ENCODE measurements at places on chromosomes 2 and 18.
A peak's percentile ranks its signal among the peaks of the same experiment; 100 is the strongest.

DNA sequence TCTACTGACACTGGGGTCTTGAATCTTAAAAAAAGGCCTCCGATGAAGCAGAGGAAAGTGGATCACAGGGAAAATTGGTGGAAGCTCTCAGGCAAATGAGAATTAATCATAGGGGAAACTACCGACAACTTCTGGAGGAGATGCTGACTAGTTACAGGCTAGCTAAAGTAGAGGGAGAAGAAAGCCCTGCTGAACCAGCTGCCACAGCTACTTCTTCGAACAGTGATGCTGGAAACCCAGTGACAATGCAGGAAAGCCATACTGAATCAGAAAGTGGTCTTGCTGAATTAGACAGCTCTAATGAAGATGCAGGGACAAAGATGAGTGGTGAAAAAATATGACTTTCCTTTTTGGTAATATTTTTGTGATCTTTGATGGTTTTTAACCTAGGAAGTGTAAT is 44.9 kb upstream of the SLC3A1 start:
- no peak for DNase-seq

GRCh38 chr2:161085149-161085548 is 75.1 kb upstream of the TANK start:
- no peak for DNase-seq

DNA sequence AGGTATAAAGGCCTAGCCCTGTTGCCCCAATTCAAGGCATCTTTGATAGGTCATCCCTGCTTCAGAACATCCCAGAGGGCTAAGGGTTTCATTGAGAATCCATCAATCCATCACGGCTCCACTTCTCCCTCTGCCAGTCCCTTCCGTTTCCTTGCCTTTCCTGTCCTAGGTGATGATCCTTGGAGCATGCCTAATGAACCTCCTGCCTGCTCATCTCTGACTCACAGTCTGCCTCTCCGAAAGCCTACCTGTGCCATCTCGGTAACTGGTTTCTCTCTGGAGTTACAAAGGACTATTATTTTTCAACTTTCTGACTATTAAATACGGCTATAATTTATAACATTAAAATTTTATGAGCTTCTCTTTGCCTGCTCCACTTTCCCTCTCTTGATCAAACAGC is 36.7 kb upstream of the OSBPL6 start:
- DNase-seq = no peak

DNA sequence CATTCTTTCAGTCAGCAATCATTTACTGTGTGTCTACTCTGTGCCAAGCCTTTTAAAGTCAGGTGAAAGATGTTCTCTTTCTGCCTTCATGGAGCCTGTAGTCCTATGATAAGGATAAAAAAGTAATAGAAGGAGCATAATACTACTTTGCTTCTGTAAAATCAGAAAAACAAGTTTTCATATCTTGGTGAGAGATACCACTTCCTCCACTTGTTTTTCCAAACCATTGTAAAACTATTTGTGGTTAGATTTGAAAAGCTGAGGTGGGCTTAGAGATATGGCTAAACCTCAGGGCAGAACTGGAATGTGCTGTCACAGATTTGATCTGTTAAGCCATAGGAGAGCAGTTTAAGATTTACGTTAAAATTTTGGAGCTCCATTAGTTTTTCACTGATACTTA is 104.7 kb upstream of the FAM117B start:
- DNase-seq = no peak

- no peak for DNase-seq
Observed at GRCh38 chr2:28449488-28450395, 46.1 kb upstream of the PLB1 start.

DNA sequence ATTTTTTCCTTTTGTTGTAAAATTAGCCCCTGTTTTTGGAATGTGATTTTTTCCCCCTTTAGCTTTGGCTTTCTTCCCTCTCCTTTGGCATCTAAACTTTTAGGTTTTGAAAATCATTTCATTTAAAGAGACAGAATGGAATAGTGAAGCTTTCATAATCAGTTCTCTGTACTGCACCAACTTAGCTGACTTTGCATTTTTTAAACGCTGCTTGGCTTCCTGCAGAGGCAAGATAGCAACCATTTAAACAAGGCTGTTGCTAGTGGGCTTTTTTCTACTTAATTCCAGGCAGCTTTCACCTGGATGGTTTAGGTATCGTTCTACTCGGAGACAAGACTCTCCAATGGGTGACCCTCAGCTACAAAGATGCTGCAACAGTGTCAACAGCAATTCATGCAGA is 267.9 kb upstream of the PKDCC start:
- DNase-seq = no peak

DNA sequence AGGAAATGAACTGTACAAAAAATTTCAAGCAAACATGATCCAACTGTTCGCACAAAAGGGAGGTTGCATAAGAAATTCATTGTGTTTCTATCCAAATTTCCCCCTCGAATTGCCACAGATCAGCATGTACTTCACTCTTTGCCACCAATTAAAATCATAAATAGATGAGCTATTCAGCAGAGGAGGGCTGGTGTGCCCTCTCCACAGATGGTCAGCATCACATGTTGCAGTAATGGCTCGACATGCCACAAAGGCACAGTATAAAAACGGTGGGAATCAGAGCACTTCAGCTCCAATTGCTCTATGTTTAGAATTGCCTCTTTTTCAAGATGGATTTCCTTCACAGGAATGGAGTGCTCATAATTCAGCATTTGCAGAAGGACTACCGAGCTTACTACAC is at the start of gene G6PC2:
Gene G6PC2, plus strand, starts transcription at position 289 of the 400 bp plus-strand sequence. Its CDS starts 41 bp downstream, at position 330.
- DNase-seq = no peak

DNA sequence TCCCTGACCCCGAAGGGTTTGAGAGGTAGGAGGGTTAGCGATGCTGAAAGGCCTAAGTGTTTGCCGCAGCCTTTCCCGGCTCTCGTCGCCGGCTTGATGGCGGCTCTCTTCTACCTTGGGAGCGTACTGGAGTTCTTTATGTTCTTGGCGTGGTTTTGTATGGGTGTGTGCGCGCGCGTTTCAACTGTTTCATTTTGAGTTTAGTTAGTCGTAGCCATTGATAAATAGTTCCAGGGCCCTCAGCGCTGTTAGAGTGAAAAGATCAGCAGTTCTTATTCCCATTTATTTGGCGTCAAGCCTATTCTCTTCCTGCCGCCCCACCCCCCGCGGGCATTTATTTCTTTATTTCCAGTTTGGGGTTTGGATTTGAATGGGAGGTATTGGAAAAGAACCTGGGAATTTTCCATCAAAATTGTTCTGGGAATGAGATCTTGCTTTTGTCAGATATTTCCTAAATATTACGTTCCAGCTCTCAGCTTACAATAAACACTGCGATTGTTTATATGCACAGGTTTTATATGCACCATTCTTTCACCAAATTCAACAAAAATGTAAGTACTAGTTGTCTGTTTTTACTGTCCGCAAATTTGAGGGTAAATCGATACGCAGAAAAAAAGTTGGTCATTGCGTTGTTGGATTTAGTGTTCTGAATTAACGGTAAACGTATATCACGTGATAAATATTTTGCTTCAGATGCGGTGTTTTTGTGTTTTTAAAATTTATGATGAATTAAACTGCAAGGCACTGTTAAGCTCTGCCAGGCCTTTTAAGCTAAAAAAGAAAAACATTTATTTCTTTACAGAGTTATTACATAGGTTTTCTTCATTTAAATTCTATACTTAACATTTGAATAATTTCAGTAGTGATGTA is 954 bp downstream of the CCNT2 start:
- DNase-seq = no peak

- DNase-seq = no peak
Observed at GRCh38 chr2:236661061-236661761, 91.6 kb downstream of the ACKR3 start.

DNA sequence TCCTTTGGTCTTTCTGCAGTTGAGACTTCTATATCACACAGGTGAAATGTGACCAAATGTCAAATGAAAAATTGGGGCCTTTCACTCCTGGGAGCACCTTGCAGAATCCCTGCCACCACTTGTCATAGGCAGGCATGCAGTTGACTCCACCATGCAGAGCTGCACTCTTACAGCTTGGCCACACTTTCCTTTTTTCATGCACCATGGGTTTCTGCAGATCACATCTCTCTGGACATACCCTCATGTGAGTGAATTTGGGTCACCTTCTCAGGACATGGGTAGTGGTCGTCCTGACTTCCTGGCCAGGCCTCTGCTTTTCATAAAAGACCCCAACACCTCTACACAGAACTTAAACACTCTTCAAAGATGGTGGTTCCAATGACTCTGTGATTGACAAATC is 155.1 kb upstream of the RAB12 start:
- no peak for DNase-seq

- no peak for DNase-seq
Observed at GRCh38 chr2:225779829-225780228, 380.3 kb downstream of the NYAP2 start.

- no peak for DNase-seq
Observed at GRCh38 chr2:223260681-223261080, 208.7 kb downstream of the KCNE4 start.

DNA sequence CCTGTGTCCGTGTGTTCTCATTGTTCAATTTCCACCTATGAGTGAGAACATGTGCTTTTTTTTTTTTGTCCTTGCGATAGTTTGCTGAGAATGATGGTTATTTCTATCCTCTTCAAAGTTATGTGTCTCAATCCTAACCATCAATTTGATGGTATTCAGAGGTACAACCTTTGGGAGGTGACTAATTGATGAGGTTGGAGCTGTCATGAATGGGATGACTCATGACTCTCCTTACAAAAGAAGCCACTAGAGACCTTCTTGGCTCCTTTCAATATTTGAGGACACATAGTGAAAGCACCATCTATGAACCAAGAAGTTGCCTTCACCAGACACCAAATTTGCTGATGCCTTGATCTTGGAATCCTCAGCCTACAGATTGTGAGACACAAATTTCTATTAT is 677.1 kb upstream of the DDX18 start:
- DNase-seq = no peak

GRCh38 chr2:98903064-98903355 is 33.0 kb downstream of the CRACDL start:
- DNase-seq = no peak

DNA sequence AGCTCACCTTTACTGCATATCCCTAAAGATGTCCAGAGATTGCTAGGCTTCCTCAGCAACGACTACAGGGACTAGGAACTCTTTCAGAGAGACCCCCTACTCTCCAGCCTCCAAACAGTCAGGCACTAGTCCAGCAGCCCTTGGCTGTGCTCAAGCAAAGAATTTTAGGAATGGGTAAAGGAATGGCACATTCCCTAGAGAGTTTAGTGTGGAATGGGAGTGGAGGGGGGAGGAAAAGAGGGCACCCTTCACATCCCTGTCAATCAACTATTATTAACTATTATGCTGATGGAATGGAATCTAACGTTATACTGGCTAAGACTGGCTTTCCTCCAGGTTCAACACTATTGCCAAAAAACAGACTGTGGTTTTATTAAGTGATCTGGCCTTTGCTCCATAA is 64.8 kb downstream of the IKZF2 start:
- DNase-seq = no peak

DNA sequence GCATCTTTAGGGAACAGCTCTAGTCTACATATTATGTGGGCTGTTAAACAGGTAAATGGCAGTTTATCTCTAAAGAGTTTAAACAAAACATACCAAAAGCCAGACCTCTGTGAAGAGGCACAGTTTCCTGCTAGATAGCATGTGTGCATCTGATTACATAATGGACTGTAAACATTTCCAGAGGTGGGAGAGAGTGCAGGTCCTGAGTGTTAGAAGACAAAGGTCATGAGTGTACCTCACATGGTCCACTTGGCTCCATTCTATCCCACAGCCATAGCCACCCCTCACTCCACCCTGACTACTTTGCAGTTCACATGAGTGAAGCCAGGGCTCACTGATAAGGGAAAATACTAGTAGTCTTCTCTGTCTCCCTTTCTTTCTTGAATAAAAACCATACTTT is 233.4 kb downstream of the MTX2 start:
- DNase-seq = no peak

DNA sequence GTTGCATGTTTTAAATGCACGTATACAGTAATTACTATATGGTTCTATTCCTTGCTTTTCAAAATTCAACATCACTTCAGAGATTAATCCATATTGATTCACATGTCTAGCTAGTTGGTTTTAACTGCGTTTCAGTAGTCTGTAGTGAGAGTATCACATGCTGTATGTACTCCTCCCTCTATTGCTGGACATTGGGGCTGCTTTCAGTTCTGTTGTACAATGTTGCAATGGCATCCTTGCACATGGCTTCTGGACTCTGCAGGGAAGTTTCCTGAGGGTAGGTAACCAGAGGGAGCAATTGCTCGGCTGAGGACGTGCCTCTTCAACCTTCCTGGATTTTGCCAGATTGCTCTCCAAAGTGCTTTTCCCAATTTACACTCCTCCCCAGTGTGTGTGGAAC is 10.7 kb upstream of the HPCAL1 start:
- DNase-seq = no peak

GRCh38 chr2:36482576-36483214 is 115.3 kb downstream of the FEZ2 start:
- DNase-seq = no peak

GRCh38 chr18:48308027-48308635 is 101.1 kb downstream of the ZBTB7C start:
- DNase-seq = no peak

DNA sequence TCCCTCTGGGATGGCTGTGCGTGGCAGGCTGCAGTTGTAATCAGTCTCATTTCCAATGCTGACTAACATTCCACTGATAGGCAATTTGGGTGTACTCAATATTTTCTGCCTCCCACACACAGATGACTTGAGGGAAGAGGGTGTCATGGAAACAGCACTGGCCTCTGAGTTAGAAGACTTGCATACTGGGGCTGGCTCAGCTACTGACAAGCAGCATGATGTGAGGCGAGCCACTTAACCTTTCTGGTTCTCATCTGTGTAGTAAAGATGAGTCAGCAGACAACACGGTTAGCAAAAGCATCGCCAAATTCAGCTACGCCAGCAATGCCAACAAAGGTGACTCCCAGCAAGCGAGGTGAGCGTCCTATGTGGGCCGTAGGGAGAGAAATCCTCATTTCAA is 73.5 kb downstream of the COLEC12 start:
- DNase-seq = no peak

- no peak for DNase-seq
Observed at GRCh38 chr2:217996361-217996760, 6.4 kb downstream of the TNS1 start.

DNA sequence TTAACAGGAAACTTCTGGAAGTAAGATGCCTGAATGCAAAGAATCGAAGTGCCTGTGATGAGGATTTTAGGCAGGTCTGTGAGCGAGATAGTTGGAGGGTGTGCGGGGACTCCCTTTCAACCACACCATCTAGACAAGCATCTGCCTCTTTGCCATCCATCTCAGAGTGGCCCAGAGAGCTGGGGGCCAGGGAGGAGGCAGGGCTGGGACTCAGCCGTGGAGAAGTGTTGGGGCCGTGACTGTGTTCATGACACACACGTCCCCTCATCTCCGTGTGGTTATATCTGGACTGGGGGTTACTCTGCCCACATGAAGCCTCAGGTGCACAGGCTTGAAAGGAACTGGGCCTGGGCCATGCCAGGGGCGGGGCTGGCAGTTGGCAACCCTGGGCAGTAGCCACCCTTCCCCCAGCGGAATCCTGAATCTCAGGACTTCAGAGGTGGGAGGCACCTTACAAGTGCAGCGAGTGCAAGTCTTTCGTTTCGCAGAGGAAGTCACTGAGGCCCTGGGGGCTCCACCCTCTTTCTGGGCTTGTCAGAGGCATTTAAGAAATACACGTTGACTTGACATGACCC is 112.5 kb downstream of the SLC4A3 start:
- no peak for DNase-seq

GRCh38 chr2:33134086-33134771 is 187.5 kb downstream of the LTBP1 start:
- DNase-seq = peak; percentile 71

GRCh38 chr2:144030791-144031190 is 489.1 kb downstream of the ZEB2 start:
- DNase-seq = no peak

GRCh38 chr2:64410671-64411070 is 43.3 kb upstream of the LGALSL start:
- DNase-seq = no peak

Data from RWPE2 (cell line).